CD4-positive, alpha-beta T cell (primary cell): ENCODE measurements at places on chromosomes 2 and 18.

GRCh38 chr2:230658577-230658876 is 54.1 kb upstream of the CAB39 start:
- no peak for DNase-seq

DNA sequence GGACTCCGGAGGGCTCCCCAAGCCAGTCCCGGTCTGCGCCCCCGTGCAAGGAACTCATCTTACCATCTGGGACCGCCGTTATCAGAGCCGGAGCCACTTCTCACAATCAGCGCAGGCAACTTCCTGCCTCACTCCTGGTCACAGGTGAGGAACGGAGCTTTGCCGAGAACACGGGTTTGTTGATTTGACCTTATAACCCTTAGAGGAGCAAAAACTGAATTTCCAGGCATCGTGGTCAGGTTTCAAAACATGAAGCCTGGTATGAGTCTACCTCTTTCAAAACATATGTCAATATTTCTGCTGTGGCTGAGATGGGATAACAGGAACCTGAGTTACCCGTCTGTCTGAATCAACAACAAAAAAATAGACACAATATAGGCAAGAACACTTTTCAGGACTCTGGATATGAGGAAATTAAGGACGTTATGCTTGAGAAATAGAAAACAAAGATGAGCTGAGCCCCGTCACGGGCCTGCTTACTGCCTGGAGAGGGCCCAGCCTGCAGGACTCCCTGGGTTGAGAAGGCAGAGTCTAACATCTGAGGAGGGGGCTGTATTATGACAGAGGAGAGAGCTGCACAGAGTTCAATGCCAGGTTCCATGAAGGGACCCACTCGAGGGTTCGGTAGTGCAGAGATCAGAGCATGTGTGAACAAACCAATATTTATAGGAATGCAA is 148.7 kb downstream of the NDUFA10 start:
- DNase-seq = no peak

DNA sequence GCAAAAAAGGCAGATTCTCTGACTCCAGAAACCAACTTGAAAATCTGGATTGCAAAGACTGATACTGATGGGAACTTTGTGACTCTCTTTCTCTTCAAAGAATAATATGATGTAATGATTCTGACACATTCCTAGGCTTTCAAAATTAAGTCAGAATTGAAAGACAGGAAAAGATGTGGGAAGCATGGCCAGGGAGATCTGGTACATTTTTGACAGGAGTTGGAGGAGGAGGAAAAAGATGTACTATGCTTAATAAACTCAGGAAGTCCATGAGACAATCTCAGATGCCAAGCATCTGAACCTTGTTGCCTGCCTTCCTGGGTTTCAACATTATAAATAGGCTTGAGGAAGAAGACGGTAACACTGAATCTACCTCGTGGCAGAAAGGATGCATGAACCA is 34.2 kb downstream of the KLF7 start:
- no peak for DNase-seq

- no peak for DNase-seq
Measured at GRCh38 chr2:238593236-238593635, 166.5 kb downstream of the ASB1 start.
